ENCODE measurements at places on chromosomes 1 and 21.

- peak; percentile 49 for DNase-seq
Measured at GRCh38 chr1:227938911-227939790, 8.6 kb downstream of the WNT9A start.

GRCh38 chr1:86823386-86823785 is 90.5 kb downstream of the SELENOF start:
- no peak for DNase-seq

DNA sequence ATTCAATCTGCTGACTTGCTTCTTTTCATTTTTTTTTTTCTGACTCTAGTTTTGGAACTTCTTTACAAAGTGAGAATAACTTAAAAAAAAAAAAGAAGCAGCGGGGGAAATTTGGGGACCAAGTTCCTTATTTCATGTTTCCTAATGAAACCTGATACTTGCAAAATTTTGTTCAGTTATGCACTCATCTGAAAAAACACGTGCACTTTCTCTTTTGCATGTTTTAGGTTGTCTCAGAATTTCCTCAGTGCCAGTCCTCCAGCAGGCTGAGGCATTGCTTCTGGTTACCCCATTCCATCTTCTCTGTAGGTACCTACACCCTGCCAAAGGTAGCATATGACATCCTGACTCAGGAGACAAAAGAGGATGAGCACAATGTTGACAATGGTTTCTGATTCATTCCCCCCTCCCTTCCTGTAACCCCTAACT is 299.7 kb downstream of the GRIK1 start:
- no peak for DNase-seq

- DNase-seq, result no peak
Measured at GRCh38 chr1:225635649-225636048, 17.3 kb downstream of the ENAH start.

- no peak for DNase-seq
Measured at GRCh38 chr1:232921381-232921780, 29.0 kb upstream of the NTPCR start.

DNA sequence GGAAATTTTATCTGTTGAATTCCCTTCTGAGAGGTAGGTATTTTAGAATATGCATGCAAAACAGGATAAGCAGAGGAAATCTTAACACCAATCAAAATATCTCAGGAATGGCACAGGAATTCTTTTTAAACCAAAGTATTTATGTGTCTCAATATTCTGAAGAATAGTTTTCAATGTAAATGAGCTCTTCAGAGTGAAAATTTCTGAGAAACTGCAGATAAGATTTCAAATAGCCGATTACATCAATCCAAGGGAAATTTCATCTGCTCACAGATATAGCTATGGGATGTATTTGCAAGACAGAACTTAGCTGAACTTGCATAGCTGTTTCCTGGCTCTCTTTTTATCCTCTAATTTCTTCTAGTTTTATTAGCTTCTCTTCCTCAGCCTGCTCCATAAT is 209.5 kb downstream of the GRIK1 start:
- DNase-seq, result no peak

- no peak for DNase-seq
Measured at GRCh38 chr21:27371975-27372331, 405.1 kb upstream of the ADAMTS5 start.

All from left forelimb (tissue), 1 donor.